ENCODE measurements at places on chromosomes 6 and 20. TPM values are rescaled to one million over a fixed set of nuclear protein-coding genes. Genes with fewer than 3 reads are reported as not detected.
A peak's percentile ranks its signal among the peaks of the same experiment; 100 is the strongest.

IL17A gene
- 0.68 TPM for total RNA-seq

TDP2 gene
- total RNA-seq: 35.6 TPM

SLC25A27 gene
- total RNA-seq: 1.6 TPM

NINL gene
- 5.0 TPM for total RNA-seq

MCHR2 gene
- not detected for total RNA-seq

CALHM6 gene
- 3.2 TPM for total RNA-seq

KHDC1 gene
- total RNA-seq: 3.1 TPM

CYP39A1 gene
- total RNA-seq: not detected

ELOVL4 gene
- 3.9 TPM for total RNA-seq

GRCh38 chr20:20358801-20359200 is 9.1 kb upstream of the INSM1 start:
- H3K4me3 ChIP-seq: no peak overlapping the region
- H3K4me1 ChIP-seq: peaks cover 11% of the 10 kb centered on the region
- peaks cover 50% of the 10 kb centered on the region for H3K27me3 ChIP-seq
- no peak overlapping the region for H3K27ac ChIP-seq
- H3K36me3 ChIP-seq: no peaks in the 10 kb centered on the region
- DNase-seq: no peak

GRCh38 chr6:10535193-10535592 is 14.0 kb downstream of the GCNT2 start:
- peaks cover 22% of the 10 kb centered on the region for H3K4me1 ChIP-seq
- H3K36me3 ChIP-seq: peaks cover 2% of the 10 kb centered on the region
- no peak overlapping the region for H3K27ac ChIP-seq
- H3K27me3 ChIP-seq: no peaks in the 10 kb centered on the region

DNA sequence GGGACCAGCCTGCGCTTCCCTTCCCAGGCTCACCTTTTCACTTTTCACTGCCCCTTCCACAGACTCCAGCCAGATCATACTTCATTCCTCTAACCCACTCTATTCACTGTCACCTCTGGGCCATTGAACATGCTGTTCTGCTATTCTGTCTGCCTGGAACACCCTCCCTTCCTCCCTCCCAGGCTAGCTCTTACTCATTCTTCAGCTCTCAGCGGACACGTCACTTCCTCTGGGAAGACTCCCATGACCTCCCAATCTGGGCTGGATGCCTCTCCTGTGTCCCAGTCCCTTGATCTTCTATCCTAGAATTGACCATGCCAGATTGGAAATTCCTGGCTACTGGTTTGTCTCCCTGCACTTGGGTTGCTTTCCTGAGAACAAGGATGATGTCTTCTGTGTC is 5.0 kb downstream of the SLC12A5 start:
- H3K27ac ChIP-seq: no peak overlapping the region
- no peaks in the 10 kb centered on the region for H3K4me1 ChIP-seq
- H3K36me3 ChIP-seq: peaks cover 7% of the 10 kb centered on the region

DNA sequence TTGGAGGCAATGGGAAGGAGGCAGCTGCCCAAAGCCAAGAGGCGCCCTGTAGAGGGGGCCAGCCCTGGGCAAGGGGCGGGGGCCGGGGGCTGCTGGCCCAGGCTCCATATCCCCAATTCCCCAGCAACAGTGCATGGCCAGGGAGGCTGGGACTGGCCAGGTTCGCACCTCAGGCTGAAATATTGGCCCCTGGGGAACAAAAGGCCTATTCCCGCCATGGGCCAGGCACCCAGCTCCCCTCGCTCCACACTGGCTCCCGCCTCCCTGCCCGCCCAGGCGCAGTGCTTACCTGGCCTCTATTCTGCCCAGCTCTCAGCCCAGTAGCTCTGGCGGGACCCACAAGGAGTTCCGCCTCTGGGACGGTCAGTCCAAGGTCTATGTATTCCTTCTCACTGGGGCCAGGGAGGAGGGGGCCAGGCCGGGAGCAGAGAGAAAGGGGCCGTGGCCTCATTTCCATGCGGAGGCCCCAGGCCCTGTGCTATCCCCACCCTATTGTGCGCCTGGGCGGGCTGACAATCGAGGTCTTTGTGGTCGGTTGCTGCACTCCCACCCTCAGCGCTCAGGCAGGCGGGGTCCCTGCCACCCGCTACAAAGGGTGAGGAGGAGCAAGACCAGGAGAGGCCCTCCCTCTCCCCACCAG is 42.3 kb downstream of the YTHDF1 start:
- H3K27ac ChIP-seq: no peak overlapping the region
- H3K36me3 ChIP-seq: peaks cover 7% of the 10 kb centered on the region
- no peak for DNase-seq
- no peak overlapping the region for H3K4me3 ChIP-seq

- peaks cover 89% of the 10 kb centered on the region for H3K27me3 ChIP-seq
- DNase-seq: no peak
- peak overlapping the region; percentile 95 for H3K4me3 ChIP-seq
- peak overlapping the region; percentile 86 for H3K27ac ChIP-seq
These were observed 606 bp upstream of the ULBP1 start for GRCh38 chr6:149963212-149963461.

DNA sequence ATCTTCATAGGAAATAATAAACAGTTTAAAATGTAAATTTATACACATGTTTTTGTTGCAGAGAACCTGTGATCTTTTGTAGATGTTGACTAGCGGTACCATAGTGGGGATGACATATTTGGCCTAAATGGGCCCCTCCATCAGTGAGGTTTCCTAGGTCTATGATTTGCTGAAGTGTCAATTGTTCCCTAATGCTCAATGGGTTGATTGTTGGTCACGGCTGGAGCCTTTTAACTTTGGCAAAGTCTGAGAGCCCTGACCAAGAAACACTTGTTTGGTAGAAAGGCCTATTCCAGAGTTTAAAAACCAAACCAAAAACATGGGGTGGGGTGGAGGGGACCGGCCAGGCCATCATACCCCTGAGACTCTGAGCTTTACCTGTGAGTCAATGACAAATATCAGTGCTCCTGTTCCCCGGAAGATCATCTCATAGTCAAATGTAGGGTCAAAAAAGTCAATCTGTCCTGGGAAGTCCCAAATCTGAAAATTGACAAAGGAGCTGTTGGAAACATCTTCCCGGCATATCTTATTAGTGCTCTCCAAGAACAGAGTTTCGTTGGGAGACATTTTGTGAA is 25.1 kb downstream of the RRAGD start:
- no peak overlapping the region for H3K27ac ChIP-seq
- no peaks in the 10 kb centered on the region for H3K27me3 ChIP-seq
- peaks cover 3% of the 10 kb centered on the region for H3K4me1 ChIP-seq
- H3K4me3 ChIP-seq: no peak overlapping the region
- H3K36me3 ChIP-seq: peaks cover 2% of the 10 kb centered on the region
- DNase-seq: no peak

DNA sequence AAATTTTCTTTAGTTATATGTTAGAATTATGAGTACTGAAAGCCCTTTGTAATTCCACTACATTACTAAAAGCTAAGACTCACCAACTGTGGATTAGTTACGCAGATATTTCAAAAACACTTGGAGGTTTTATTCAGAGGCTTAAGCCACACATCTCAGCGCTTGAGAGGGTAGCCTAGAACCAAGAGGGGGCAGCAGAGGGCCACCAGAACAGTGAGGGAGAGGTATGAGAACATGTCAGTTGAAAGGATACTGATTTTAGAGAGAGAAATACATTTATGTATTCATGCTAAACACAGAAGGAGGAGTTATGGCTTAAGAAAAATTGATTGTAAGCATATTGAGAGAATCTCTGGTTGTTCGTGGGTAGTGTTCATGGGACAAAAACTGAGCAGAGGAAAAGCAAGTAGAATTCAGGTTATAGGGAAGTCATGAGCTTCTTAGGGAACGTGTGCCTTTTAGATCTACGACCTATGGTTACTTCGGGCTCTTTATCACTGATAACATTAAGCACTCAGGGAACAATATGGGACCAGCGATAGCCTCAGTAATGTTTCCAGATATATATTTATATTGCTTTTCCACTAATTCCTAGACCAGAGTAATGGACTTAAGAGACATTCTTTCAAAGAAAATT is 20.4 kb upstream of the SERINC1 start:
- peaks cover 3% of the 10 kb centered on the region for H3K4me1 ChIP-seq
- DNase-seq: peak; percentile 34
- H3K27ac ChIP-seq: no peak overlapping the region
- H3K27me3 ChIP-seq: peaks cover 24% of the 10 kb centered on the region
- H3K36me3 ChIP-seq: no peaks in the 10 kb centered on the region

DNA sequence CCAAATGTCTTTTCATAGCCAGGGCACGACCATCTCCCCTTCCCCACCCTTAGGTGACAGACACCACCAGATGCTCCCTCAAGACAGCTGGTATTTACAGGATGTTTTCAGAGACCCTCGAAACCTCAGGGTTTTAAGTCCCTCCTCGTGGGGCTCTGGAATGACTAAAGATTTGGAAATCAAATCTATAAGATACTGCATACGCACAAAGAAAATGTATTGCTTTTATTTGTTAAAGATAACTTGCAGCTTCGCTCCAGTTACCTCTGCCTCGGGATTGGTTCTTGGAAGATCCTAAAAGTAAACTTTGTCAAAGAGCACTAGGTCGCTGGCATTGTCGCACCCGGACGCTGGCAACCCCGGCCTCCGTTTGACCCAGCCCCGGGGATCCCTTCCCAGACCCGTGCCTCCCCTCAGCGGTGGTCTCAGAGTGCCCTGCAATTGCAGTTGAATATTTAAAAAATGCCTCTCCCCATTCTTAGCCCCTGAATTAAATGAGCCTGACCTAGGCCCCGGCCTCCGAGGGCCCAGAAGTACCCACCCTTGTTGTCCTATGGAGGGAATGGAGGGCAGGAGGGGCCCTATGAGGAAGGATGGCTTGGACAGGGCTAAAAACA is 7.1 kb downstream of the PAX1 start:
- H3K27me3 ChIP-seq: peaks cover 74% of the 10 kb centered on the region
- H3K36me3 ChIP-seq: peaks cover 10% of the 10 kb centered on the region
- DNase-seq: no peak
- no peak overlapping the region for H3K4me3 ChIP-seq

GRCh38 chr6:118588626-118589025 is 40.5 kb downstream of the PLN start:
- no peak for DNase-seq
- peaks cover 38% of the 10 kb centered on the region for H3K4me1 ChIP-seq
- H3K4me3 ChIP-seq: peak overlapping the region; percentile 36
- H3K27ac ChIP-seq: peak overlapping the region; percentile 84

DNA sequence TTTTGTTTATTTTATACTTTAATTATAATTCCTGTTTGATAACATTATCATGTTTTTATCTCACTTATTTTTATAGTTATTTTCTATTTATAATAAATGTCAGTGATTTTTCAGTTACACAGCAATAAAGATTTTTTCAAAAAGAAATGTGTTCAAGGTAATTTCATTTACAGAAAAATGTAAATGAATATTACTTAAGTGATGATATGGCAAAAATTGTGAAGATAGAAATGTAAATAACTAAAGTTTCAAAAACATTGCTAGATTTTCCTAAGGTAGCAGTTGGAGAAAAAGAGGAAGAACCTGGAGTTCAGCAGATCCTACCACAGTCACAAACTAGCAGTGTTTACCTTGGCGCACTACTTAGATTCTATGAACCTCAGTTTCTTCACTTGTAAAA is 202.6 kb downstream of the RFPL4B start:
- DNase-seq: no peak
- no peak overlapping the region for H3K4me3 ChIP-seq
- H3K36me3 ChIP-seq: no peaks in the 10 kb centered on the region
- H3K4me1 ChIP-seq: no peaks in the 10 kb centered on the region

GRCh38 chr6:117306227-117306790 is 41.0 kb downstream of the VGLL2 start:
- H3K4me1 ChIP-seq: no peaks in the 10 kb centered on the region
- no peaks in the 10 kb centered on the region for H3K36me3 ChIP-seq
- H3K4me3 ChIP-seq: no peak overlapping the region

- DNase-seq: no peak
- H3K36me3 ChIP-seq: no peaks in the 10 kb centered on the region
- peaks cover 2% of the 10 kb centered on the region for H3K4me1 ChIP-seq
- peaks cover 45% of the 10 kb centered on the region for H3K27me3 ChIP-seq
- no peak overlapping the region for H3K4me3 ChIP-seq
These were observed 16.7 kb downstream of the CALHM5 start for GRCh38 chr6:116528133-116528532.

DNA sequence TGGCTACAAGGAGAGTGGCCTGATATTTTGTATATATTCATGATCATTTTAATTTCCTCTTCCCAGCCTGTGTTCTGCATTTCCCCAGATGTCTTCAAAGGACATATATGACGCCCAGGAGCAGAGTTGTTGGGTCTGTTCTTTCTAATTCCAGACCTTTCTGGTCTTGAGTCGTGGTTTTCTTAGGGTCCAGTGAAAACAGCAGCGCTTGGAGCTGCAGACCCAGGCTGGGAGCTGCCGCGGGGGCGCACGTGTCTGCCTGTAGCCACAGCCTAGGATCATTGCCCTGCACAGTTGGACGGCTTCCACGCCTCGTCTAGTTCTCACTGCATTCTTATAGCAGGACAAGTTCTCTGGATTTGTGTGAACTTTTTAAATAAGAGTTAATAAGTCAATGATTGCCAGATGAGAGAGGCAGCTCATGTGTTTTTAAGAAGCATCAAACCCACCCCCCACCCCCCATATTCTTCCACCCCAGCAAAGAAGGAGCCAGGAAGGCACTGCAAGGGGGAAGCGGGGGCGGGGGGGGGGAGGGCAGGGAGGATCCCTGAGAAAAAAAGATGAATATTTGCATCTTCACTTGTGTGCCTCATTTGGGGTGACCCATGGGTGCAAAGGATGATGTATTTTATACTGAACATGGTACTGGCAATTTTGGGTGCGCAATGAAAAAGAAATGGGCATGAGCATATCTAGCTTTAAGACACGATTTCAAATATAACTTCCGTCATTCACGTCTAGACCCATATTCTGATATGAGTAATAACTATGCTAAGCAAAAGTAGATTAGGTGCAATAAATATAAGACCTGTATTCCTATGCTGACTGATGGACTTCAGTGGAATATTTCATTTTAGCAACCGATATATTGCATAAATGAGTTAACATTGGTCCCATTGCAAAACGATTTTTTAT is 160.0 kb downstream of the TBXT start:
- peaks cover 5% of the 10 kb centered on the region for H3K4me1 ChIP-seq
- peaks cover 73% of the 10 kb centered on the region for H3K27me3 ChIP-seq
- peaks cover 4% of the 10 kb centered on the region for H3K36me3 ChIP-seq

GRCh38 chr6:154602296-154602695 is 91.8 kb upstream of the CNKSR3 start:
- peaks cover 11% of the 10 kb centered on the region for H3K27me3 ChIP-seq
- no peak for DNase-seq
- H3K27ac ChIP-seq: no peak overlapping the region
- no peak overlapping the region for H3K4me3 ChIP-seq

GRCh38 chr6:145151624-145152023 is 583.7 kb downstream of the EPM2A start:
- H3K27ac ChIP-seq: no peak overlapping the region
- no peak overlapping the region for H3K4me3 ChIP-seq
- H3K27me3 ChIP-seq: peaks cover 37% of the 10 kb centered on the region
- no peaks in the 10 kb centered on the region for H3K36me3 ChIP-seq

All from T-helper 17 cell (primary cell).